Activated T-helper 1 cell treated with anti-CD3 and anti-CD28 coated beads, Interleukin-12 subunit alpha, Interleukin-12 subunit beta, Interleukin-2, Interleukin-4 antibody, amounts not matched to agents 30 ng/mL and 10 ng/mL and 1 ng/mL, durations not matched to agents 14 hours and 24 hours and 36 hours (primary cell): ENCODE measurements at places on chromosomes 11 and 22. TPM values are rescaled to one million over a fixed set of nuclear protein-coding genes. Genes with fewer than 3 reads are reported as not detected.

DNA sequence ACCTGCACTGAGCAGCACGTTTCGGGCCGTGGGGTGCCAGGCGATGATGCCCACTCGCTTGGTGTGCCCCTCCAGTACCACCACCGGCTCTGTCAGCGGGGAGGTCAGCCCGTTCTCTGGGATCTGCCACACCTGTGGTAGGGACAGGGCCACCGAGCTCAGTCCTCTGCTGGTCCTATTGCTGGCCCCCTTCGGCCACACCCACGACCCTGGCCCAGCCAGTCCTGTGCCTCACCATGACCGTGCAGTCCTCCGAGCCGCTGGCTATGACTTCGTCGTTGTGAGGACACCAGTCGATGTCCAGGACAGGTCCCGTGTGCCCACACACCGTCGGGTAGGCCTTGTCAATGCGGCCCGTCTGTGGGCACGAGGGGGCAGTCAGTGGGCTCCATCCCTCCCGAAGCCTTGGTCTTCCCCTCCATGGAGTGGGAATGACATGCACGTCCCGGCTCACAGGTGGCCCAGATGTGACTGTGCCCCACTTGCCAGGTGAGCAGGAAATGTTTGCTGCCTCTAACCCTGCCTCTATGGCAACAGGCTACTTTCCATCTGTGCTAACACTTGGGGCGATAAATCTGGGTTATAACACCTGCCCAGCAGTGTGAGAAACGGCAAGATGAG lies 1.4 kb downstream of the CORO1B start:
- peak overlapping the region; percentile 75 for H3K4me3 ChIP-seq
- peaks cover 47% of the 10 kb centered on the region for H3K4me1 ChIP-seq
- DNase-seq, result no peak
- H3K27ac ChIP-seq, result peak overlapping the region; percentile 77

GRCh38 chr11:106077609-106078455 lies at the start of gene AASDHPPT:
AASDHPPT (plus strand) TSS chr11:106077662; CDS start chr11:106077711, 49 bp downstream.
- DNase-seq, result no peak
- no peaks in the 10 kb centered on the region for H3K27me3 ChIP-seq
- H3K27ac ChIP-seq, result peak within 1 kb of the TSS; percentile 95
- peaks cover 27% of the 10 kb centered on the region for H3K36me3 ChIP-seq
- H3K4me1 ChIP-seq, result peaks cover 64% of the 10 kb centered on the region

DNA sequence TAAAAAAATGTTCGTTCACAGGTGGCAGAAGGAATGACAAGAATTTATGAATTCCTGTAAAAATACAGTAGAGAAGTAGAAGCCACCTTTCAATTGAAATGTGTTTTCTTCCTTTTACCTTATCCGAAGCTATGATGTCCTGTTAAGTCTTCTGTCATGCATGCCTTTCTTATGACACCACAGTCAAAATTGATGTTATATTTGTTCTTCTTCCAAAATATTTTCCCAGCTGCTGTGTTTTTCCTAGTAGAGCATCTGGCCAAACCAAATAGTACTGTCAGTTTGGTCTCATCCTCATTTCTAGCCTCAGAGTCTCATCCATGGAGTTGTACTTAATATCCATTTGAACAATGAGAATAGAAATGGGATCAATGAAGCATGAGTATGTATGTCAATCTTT lies 206.1 kb downstream of the PGR start:
- H3K4me3 ChIP-seq, result no peak overlapping the region
- no peak for DNase-seq
- H3K27ac ChIP-seq, result no peak overlapping the region
- no peaks in the 10 kb centered on the region for H3K36me3 ChIP-seq
- H3K27me3 ChIP-seq, result no peaks in the 10 kb centered on the region
- no peaks in the 10 kb centered on the region for H3K4me1 ChIP-seq

TBX10 gene
- total RNA-seq, result not detected in 2 replicates

- H3K4me3 ChIP-seq, result no peak overlapping the region
- H3K4me1 ChIP-seq, result peaks cover 6% of the 10 kb centered on the region
- H3K36me3 ChIP-seq, result no peaks in the 10 kb centered on the region
- H3K27ac ChIP-seq, result no peak overlapping the region
- no peaks in the 10 kb centered on the region for H3K27me3 ChIP-seq
Measured at GRCh38 chr11:103736315-103737036, 300.0 kb upstream of the DDI1 start.

C22orf31 gene
- total RNA-seq, result not detected in 2 replicates

GRCh38 chr11:115047631-115048030 lies 369.3 kb downstream of the NXPE2 start:
- H3K36me3 ChIP-seq, result no peaks in the 10 kb centered on the region
- no peak overlapping the region for H3K27ac ChIP-seq
- no peak overlapping the region for H3K4me3 ChIP-seq
- no peaks in the 10 kb centered on the region for H3K27me3 ChIP-seq

DNA sequence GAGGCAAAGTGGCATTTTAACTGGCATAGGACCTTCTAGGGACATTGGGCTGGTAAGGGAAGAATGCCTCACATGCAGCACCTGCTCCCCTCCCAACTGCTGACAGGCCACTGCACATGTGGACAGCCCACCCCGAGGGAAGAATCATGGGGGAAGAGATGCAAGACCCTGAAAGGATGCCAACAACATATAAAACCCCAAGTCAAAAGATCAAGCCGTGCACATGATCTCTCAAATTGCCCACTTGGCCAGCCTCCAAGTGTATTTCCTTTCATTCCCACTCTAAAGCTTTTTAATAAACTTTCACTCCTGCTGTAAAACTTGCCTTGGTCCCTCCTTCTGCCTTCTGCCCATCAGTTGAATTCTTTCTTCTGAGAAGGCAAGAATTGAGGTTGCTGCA lies 947.8 kb upstream of the CCDC90B start:
- H3K4me1 ChIP-seq, result no peaks in the 10 kb centered on the region
- H3K36me3 ChIP-seq, result no peaks in the 10 kb centered on the region
- no peak for DNase-seq
- no peak overlapping the region for H3K27ac ChIP-seq
- no peak overlapping the region for H3K4me3 ChIP-seq
- H3K27me3 ChIP-seq, result no peaks in the 10 kb centered on the region

C1QTNF4 gene
- 0.16 TPM in 1 of 2 replicates, not detected in the other for total RNA-seq

- H3K27ac ChIP-seq, result no peak overlapping the region
- peaks cover 2% of the 10 kb centered on the region for H3K27me3 ChIP-seq
- no peaks in the 10 kb centered on the region for H3K36me3 ChIP-seq
- DNase-seq, result no peak
- H3K4me1 ChIP-seq, result peaks cover 23% of the 10 kb centered on the region
Measured at GRCh38 chr11:73961321-73961720, 10.5 kb downstream of the DNAJB13 start.

- H3K27ac ChIP-seq, result no peak overlapping the region
- no peak overlapping the region for H3K4me3 ChIP-seq
- H3K4me1 ChIP-seq, result no peaks in the 10 kb centered on the region
- H3K36me3 ChIP-seq, result no peaks in the 10 kb centered on the region
- DNase-seq, result no peak
Measured at GRCh38 chr11:104390651-104391050, 226.7 kb upstream of the PDGFD start.

GRCh38 chr11:121309688-121310087 lies 17.1 kb downstream of the SC5D start:
- peaks cover 45% of the 10 kb centered on the region for H3K36me3 ChIP-seq
- no peak overlapping the region for H3K4me3 ChIP-seq
- H3K27me3 ChIP-seq, result no peaks in the 10 kb centered on the region
- no peak overlapping the region for H3K27ac ChIP-seq
- peaks cover 18% of the 10 kb centered on the region for H3K4me1 ChIP-seq
- no peak for DNase-seq

DNA sequence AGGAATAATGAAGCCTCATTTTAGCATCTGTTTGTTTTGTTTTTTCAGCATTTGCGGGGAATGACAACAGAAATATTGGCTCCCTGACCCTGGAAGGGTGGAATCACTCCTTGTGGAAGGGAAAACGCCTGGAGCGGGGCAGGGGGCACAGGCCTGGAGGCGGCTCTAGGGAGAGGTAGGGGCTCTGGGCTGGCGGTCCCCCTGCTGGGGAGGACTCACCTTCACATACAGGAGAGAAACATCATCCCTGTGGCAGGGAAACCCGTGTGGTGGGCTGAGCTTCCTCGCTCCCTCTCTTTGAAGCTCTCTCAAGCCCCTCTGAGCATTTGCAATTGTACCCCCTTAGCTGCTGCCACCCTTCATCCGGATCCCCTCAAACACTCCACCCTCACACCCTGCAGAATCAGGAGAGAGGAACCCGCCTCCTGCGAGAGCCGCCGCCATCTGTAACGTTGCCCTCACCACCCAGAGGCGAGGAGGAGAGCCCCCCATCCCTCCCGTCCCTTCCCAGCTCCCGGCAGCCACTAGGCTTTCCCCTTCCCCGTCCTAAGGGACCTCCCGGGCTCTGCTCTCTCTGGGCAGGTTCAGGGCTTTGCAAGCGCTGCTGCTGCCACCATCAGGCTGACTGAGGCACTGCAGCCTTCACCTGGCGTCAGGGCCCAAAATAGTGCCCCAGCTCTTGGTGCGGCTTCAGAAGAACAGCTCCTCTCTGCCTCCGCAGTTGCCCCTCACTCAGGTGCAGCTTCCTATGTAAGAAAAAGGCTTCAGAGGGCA lies 10.4 kb downstream of the KIRREL3 start:
- H3K36me3 ChIP-seq, result no peaks in the 10 kb centered on the region
- H3K27me3 ChIP-seq, result peaks cover 2% of the 10 kb centered on the region
- no peak overlapping the region for H3K27ac ChIP-seq
- DNase-seq, result peak; percentile 22
- no peaks in the 10 kb centered on the region for H3K4me1 ChIP-seq
